ENCODE measurements at places on chromosomes 2 and 18.

DNA sequence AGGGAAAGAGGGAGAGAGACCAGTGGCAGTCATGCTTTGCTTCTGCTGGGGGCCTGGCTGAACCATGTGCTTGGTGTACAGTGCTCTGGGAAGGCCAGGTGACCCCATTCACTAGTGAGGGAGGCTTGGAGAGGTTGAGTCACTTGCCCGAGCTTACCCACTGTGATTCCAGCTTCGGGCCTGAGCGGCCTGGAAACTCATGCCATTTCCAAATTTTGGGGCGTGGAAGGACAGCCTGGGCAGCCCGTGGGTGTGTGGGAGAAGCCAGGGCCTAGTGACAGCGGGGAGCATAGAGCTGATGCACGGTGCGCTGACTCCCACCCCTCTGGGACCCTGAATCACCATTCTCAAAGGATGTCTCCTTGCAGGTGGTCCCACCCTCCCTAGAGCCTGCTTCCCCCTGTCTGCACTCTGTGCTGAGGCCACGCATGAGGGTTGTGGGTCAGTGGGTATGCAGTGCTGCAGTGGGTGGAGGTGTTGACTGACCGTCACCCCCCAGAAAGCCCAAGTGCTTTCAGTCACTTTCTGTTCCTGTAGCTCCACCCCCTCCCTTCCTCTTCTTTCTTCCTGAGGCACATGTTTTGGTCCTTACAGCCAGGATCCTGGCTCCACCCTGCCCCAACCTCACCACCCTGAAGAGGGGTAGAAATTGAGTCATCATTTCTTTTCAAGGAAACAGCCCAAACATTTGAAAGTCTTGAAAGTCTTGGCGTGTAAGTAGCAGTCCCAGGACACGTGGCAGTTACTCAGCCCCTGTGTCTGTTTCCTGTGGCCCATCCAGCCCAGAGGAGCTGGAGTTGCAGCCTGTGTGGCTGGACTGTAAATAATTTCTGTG, 69.3 kb upstream of the MCFD2 start:
- DNase-seq = no peak

- DNase-seq = no peak
Observed at GRCh38 chr2:60838481-60838880, 42.9 kb upstream of the REL start.

DNA sequence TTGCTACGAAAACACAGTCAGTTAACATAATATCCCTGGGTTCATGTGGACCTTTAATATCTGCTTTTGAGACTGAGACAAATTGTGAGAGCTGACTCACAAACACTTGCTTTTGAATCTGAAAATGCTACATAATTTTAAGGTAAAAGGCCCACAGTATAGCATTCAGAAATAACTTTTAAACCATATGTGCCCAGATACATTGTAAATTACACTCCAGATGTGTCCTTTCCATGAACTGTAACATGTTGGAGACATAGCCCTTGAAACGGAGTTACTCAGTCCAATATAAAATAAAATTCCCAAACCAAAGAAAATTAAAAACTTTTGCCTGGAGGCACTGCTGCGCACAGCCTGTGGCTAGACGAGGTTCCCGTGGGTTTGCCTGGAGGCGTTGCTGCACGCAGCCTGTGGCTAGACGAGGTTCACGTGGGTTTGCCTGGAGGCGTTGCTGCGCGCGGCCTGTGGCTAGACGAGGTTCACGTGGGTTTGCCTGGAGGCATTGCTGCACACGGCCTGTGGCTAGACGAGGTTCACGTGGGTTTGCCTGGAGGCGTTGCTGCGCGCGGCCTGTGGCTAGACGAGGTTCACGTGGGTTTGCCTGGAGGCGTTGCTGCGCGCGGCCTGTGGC, 131.9 kb upstream of the ALKAL2 start:
- DNase-seq = no peak

GRCh38 chr2:241069821-241070281, 32.2 kb downstream of the MTERF4 start:
- DNase-seq = no peak

- DNase-seq = no peak
Observed at GRCh38 chr2:135066710-135067109, 14.6 kb downstream of the RAB3GAP1 start.

DNA sequence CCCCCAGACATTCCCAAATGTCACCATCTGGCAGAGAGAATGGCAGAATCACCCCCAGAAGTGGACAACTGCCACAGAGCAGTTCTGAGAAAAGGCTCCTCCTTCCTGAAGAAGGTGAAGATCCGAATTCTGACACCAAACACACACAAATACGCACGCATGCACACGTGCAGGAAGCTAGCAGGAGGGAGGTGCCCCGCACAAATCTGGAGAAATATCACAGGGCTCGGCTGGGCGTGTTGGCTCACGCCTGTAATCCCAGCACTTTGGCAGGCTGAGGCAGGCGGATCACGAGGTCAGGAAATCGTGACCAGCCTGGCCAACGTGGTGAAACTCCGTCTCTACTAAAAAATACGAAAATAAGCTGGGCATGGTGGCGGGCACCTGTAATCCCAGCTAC, 38.5 kb upstream of the ATG16L1 start:
- no peak for DNase-seq

GRCh38 chr18:7071600-7071999, 46.0 kb downstream of the LAMA1 start:
- DNase-seq = no peak

DNA sequence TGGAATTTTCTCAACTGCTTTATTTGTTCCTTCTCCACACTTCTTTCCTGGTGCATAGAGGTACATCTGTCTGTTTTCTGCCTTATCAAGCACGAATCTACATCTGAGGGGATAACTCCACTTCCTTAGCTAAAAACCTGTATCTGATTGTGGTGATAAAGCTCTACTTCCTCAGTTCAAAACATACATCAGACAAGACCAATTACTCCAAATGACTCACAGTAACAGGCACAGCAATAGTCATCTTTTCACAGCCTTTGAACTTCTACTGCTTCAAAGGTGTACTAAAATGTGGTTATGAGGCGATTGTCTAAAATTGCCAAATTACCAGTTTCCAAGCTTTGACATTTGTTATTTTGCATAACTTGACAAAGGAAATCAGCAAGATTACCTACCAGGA, 803.6 kb upstream of the ZEB2 start:
- no peak for DNase-seq

GRCh38 chr2:203533676-203534591, 1.2 kb downstream of the RAPH1 start:
- no peak for DNase-seq

DNA sequence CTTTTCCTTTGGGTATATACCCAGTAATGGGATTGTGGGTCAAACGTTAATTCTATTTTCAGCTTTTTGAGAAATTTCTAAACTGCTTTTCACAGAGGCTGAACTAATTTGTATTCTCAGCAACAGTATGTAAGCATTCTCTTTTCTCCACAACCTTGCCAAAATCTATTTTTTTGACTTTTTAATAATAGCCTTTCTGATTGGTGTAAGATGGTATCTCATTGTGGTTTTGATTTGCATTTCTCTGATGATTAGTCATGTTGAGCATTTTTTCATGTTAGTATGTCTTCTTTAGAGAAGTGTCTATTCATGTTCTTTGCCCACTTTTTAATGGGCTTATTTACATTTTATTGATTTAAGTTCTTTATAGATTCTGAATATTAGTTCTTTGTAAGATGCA, 145.5 kb downstream of the TRABD2A start:
- no peak for DNase-seq

DNA sequence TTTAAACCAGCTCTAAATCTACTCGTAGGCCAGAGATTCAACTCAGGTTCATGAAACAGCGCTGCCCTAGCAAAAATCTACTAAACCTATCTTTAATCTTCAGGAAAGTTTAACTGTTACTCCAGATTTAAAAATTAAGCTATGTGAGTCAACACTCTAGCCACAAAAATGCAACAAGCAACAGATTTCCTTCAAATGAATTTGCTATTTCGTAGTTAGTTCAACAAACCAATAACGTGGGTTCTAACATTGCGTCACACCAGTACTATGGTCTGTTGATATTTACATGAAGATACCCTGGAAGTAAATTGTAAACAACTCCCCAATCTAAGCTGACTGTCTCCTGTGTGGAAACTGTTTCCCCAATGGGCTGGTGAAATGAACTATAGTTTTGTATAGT, 71.2 kb downstream of the FIGN start:
- no peak for DNase-seq

- no peak for DNase-seq
Observed at GRCh38 chr2:202941771-202942170, 29.7 kb downstream of the CARF start.

GRCh38 chr2:49948091-49948490, 793.8 kb upstream of the FSHR start:
- DNase-seq = no peak

DNA sequence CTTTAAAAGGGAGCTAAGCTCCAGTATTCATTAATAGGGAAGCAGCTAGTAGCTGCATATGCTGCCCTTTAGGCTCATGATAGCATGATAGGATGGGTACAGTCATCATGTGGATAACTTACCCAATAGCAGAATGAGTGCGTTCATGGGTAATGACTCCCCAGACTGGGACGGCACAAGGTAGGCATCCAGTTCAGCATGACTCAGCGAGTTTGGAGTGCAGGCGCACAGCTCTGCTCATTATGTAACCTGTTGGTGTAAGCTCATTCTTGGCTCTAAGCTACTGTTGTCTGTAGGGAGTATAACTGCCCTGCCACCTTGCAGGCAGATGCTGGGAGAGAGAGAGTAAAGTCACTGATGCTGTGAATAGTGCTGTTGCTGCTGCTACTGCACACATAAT, 209.2 kb upstream of the SYT4 start:
- no peak for DNase-seq

DNA sequence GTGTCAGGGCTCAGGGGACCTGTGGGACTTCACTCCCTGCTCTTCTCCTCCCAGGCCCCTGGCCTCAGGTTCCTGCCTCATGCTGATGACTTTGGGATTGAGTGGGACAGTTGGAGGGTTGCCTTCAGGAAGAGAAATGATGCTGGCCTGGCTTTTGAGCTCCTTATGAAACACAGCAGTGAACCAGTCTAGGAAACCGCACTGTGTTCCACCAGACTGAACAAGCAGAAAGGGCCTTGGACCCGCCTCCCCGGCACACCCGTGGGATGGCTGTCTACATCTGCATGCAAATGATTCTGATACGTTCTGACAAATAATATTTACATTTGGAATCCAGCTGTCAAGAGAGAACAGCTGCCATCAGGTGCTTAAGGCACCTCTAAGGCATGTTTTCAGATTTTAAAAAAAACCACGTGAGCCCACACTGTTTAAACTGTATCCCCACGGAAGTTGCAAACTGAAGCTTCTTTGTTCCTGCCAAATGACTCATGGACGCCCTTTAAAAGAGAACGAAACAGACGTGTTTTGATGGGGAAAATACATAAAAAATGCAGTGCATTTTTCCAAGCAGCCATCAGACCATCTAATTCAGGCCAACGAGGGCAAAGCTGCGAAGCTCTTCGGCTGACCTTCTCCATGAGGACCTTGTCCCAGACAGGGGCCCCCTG, 27.6 kb upstream of the ASAP2 start:
- peak; percentile 76 for DNase-seq

DNA sequence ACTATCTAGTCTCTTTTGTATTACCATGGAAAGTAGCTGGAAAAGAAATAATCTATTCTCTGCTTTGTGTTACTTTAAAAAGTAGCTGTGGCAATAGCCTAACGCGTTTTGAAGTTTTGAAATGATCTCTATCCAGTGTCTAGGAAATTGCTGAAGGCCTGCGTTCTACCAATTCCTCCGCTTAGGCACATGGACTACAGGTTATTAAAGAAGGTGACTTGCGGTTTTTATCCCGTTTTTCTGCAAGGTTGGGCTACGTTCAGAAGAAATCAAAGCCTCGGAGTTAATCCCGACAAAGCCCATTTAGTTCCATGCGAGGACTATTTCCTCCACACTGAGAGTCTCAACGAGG, 636 bp upstream of the UBXN4 start:
- DNase-seq = no peak

DNA sequence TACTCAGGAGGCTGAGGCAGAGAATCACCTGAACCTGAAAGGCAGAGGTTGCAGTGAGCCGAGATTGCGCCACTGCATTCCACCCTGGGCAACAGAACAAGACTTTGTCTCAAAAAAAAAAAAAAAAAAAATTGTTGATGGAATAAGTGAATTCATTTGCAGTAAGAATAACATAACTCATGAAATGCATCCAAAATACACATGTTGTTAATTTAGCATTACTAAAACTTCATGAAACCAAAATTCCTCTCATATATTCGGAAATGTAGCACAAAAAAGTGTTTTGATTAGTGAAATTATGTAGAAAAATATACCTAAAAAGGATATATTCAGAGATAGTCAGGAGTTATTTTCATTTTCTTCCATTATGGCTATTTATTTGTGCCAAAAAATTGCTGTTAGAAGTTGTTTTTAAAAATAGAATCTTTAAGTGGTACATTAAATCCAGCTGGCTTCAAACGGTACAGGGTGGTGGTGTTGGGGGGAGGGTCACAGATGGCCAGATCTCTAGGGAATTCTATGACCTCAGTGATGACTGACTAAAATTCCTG, 78.2 kb upstream of the UGP2 start:
- no peak for DNase-seq

DNA sequence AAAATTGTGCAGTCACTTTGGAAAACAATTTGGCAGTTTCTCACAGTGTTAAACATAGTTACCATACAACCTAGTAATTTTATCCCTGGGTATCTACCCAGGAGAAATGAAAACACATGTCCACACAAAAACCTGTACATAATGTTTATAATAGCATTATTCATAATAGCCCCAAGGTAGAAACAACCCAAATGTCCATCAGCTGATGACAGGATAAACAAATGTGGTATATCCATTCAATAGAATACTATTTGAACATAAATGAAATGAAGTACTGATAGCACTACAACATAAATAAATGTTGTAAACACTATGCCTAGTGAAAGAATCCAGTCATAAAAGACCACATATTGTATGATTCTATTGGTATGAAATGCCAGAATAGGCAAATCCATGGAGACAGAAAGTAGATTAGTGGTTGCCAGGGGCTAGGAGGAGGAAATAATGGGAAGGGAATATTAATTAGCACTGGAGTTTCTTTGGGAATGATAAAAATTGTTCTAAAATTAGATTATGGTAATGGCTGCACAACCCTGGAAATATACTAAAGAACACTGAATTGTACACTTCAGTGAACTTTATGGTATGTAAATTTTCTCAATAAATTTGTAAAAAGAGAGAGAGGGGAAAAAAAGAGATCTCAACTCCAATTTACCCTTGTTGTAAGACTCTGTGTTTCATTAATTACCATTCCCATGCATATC, 20.8 kb upstream of the VIT start:
- DNase-seq = no peak

DNA sequence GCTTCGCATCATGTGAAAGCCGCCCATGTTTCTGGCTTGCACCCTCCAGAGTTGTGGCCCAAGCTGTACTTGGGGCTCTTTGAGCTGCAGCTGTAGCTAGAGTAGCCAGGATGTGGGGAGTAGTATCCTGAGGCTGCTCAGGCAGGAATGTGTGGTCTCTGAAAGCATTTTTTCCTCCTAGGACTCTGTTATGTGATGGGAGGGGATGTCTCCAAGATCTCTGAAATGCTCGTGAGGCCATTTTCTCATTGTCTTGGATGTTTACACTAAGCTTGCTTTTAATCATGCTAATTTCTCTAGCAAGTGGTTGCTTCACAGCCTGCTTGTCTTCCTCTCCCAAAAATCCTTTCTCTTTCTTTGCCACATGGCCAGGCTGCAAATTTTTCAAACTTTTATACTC, 687.6 kb downstream of the DCDC2C start:
- DNase-seq = no peak
